Endodermal cell (in vitro differentiated cells): ENCODE measurements at places on chromosomes 12 and 14.

DNA sequence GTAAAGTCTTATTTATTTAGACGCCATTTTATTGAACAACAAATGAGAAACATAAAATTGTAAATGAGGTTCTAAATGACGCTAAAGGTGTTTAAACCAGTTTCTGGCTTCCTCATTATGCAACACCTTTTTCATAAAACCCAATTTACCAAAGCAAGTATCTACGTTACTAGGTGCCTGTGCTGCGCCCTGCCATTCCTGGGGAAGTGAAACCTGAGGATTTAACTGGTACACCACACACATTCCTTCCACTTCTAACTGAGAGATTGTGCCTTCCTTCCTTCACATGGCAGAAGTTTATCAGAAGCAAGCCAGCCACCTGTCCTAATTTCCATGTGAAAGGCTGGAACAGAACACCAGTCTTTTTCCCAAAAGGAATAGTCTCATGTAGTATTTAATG, 40.3 kb upstream of the GCH1 start:
- DNase-seq, result no peak

DNA sequence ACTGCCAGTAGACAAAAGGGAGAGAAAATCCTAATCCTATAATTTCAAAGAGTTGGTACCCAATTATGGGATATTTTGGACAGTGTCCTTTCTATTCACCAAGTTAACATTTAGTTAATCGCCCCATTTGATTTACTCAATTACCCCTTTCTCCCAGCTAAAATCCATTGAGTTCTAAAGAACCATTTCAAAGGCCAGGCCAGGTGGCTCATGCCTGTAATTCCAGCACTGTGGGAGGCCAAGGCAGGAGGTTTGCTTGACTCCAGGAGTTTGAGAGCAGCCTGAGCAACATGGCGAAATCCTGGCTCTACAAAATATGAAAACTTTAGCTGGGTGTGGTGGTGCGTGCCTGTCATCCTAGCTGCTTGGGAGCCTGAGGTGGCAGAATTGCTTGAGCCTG, 5.5 kb upstream of the GPR19 start:
- peak; percentile 80 for DNase-seq

GRCh38 chr14:22735096-22735495, 31.4 kb upstream of the OXA1L start:
- no peak for DNase-seq

- peak; percentile 62 for DNase-seq
Observed at GRCh38 chr14:35687335-35687939, 121.7 kb downstream of the RALGAPA1 start.

DNA sequence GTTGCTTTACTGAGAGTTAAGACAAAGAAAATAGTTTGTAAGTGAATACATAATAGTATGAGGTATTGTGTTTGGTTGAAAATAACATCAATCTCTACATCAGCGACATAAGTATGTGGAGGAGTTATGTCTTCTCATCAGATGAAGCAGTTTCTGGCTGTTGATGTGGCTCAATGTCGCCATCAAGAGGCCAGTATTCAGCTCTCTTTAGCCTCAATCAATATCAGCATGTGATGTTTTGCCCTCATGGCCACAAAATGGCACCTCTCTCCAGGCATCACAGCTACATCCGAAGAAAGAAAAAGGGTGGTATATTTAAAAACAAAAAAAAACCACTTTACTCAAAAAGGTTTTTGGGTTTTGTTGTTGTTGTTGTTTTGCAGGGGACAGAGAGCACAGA, 302.3 kb upstream of the TMEM132C start:
- peak; percentile 61 for DNase-seq

DNA sequence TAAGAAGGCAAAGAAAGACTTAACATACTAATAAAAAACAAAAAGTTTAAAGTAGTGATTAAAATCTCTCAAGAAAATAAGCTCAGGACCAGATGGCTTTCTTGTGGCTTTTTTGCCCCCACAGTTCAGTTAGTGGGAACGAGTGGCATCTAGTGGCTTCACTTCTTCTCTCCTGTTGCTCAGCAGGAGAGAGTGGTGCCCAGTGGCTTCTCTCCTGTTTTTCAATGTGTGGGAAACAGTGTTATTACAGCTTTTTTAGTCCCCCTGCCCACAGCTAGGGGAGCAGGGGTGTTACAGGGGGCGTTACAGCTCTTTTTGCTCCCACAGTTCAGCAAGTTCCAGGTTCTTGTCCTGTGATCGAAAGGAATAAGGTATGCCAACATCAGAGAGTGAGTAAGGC, 135.2 kb downstream of the RERGL start:
- DNase-seq, result peak; percentile 50

DNA sequence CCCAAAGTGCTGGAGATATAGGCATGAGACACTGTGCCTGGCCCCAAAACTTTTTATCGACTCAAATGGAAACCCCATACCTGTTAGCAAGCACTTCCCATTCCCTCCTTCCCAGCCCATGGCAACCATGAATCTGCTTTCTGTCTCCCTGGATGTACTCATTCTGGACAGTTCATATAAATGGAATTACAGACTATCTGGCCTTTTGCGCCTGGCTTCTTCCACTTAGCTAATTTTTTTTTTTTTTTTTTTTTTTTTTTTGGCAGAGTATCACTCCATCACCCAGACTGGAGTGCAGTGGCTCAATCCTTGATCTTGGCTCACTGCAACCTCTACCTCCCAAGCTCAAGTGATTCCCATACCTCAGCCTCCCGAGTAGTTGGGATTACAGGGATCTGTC, 134.5 kb upstream of the MED13L start:
- DNase-seq, result no peak

GRCh38 chr12:98788396-98788795, 143.3 kb downstream of the APAF1 start:
- DNase-seq, result no peak

DNA sequence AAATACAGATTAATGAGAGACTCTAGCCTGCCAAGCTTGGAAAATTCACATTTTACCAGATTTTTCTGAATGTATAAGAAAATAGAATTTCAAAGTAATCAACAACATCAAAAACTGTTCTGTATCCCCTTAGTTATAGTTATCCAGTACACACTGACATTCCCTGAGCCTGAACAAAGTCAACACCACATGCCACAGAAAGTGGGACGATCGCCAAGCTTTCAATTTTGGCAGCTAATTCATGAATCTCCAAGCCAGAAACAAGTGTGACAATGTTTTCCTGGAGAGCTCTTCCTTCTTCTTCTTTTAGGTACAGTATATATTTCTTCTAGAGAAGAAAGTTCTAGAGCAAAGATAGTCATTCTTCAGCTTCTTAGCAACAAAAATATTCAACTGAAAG, 290.2 kb downstream of the PRKD1 start:
- no peak for DNase-seq

DNA sequence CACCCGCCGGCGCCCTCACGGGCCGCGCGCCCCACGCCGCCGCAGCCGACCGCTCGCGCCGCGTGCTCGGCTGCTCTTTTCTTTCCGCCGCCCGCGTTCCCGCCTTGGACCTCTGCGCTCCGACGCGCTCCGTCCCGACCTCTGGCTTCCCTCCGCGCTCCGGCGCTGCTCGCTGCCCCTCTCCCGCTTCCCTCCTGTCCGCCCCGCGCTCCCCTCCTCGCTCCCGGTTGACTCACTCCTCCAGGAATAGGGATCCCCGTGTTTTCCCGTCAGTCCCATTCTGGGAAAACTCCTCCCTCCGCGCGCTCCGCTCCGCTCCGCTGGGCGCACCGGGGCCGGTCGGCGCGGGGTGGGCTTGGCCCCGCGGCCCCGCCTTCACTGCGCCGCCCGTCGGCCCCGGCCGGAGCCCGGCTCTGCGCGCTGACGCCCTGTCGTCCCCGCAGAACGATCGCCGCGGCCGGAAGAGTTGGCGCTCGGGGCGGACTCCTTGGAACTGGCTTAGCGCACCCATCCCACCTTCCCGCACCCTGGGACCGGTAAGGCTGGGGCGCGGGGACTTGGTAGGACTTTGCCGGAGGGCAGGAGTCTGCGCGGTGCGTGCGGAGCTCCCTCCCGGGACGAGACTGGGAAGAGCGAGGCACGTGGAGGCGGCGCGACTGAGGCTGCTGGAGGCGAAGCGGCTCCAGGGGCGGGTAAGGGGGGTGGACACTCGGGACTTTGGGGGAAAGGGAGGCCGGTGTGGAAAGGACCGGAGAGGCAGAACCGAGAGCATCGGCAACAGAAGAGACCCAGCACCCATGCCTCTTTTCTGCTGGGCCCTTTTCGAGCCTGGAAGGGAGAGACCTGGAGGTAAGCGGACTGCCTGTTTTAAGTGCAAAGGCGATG, 550 bp downstream of the TEAD4 start:
- peak; percentile 82 for DNase-seq

GRCh38 chr12:24921251-24922038, 27.5 kb downstream of the BCAT1 start:
- DNase-seq, result no peak
